ENCODE measurements at places on chromosomes 5 and 9.

DNA sequence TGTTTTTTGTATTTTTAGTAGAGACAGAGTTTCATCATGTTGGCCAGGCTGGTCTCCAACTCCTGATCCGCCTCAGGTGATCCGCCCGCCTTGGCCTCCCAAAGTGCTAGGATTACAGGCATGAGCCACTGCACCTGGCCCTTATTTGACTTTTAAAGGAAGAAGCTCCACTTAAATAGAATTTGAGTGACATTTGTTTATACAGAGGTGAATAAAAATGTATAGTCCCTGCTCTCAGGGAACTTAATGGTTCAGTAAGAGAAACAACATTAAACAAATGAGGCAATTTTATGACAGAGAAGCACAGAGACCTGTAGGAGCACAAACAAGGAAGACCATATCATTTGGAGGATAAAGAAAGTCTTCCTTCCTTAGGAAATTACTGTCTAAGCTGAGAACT, 65.7 kb downstream of the C9orf152 start:
- DNase-seq, result no peak

DNA sequence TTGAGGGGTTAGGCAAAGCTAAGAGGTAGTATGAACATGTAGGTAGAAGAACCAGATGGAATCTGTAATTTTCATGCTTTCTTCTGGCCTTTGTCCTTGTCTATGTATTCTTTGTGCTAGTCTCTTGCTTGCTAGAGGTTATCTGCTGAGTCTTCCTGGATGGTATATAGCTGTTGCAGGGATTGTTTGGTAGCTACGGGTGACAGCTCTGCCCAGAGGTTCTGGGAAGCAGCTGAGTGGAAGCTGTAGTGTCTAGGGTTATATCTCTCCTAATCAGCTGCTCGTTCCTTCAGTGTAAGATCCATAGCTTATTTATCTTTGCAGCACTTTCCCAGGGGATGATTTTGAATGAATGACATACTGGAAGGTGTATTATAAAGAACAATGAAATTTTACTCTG, 100.3 kb downstream of the ATG10 start:
- DNase-seq, result no peak

- no peak for DNase-seq
Observed at GRCh38 chr5:87765009-87765408, 352.3 kb upstream of the CCNH start.

DNA sequence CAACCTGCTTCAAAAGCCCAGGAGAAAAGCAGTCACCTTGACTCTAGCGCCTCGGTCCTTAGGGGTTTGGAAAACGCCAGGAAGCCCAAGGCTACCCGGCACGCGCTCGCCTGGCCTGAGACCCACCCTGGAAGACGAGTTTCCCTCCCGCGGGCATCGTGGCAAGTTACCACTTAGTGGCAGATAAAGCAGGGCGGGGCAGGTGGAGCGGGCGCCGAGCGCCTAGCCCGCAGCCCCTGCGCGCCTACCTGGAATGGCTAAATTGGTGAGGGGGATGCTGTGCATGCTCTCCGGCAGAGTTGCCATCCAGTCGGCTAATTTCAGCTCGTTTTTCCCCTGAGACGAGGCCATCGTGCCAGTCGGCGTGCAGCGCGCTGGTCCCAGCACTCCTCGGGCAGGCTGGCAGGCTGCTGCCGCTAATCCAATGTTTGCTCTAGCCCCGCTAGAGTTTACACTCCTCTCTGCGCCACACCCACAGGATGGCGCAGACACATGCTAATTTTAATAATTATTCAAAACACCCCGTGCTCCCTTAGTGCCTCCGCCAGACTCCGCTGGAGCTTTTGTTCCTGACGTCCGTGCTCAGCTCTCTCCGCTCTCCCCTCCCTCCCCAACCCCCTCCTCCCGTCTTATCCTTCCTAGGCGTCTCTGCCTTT, at the start of gene PLCXD3:
TSS of gene PLCXD3 (minus strand) at position 426 of the 656 bp plus-strand sequence. CDS start at position 351, 75 bp downstream.
- DNase-seq, result no peak

DNA sequence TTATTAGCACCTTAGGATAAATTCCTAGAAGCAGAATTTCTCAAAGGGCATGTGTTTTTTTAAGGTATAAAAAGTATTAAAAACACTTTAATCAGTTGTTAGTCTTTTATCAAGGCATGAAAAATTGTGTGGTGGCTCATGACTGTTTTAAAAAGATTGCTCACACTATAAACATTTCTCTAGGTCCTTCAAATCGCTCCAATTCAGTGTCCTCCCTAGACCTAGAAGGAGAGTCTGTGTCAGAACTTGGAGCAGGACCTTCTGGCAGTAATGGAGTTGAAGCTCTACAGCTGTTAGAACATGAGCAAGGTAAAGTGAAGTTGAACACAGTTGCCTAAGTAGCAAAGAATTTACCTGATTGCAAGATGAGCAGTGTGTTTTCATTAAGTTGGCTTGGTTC, 62.0 kb downstream of the GAPVD1 start:
- no peak for DNase-seq

- no peak for DNase-seq
Observed at GRCh38 chr9:121286973-121287741, 19.2 kb downstream of the GSN start.

Data from anterior cingulate cortex (tissue), 58 donors.